Posterior cingulate gyrus (tissue), 11 donors: ENCODE measurements at places on chromosomes 4 and X.

- no peak for DNase-seq
These were observed 382.3 kb upstream of the EMCN start for GRCh38 chr4:100900134-100900533.

DNA sequence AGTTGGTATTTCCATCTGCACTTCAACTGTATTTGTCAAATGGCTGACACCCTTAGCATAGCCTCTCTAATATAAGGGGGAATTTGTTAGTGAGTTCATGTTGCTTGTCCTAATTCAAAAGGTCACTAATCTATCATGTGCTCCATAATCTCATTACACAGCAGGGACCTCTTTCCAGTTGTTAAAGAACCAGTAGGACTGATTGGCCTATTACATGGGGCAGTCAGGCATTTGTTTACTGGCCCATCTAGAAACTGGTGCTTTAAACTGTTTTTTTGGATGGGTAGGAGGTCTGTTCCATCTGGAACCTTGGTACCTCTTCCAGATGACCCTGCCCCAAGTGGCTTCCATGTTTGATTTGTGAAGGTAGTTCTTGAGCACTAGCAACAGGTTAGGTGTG is 11.4 kb downstream of the ANK2 start:
- DNase-seq, result no peak

DNA sequence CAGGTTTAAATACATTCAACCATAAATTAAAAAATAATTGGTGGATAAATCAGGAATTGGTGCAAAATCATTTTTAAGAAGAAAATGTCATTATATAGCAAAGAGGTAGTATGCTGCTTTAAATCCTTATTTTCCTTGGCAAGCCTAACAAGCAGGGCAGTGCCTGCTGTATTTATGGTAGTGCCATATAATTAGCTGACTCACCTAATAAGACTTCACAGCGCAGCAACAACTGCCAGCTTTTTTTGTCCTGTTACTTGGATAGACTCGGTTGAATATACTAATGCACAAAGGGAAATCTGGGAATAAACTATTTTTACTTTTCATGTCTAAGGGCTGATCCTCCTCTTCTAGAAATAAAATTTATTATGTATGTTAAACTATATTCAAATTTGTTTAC is 99.1 kb downstream of the SNCA start:
- no peak for DNase-seq

DNA sequence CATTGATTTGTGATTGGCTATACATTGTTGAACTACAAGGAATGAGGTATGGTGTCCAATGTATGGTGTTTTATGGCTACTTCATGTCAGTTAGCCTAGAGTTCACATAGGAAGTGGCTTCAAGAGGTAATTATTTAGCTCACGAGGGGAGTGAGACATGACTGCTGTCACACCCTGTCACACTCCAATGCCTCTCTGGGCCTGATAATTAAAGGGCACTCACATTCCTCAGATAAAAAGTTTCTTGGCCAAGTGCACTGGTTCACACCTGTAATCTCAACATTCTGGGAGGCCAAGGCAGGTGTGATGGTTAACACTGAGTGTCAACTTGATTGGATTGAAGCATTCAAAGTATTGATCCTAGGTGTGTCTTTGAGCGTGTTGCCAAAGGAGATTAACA is 65.0 kb upstream of the DDX60 start:
- no peak for DNase-seq

- DNase-seq, result no peak
These were observed 1.4 kb downstream of the MAGED1 start for GRCh38 chrX:51894697-51895336.

- DNase-seq, result no peak
These were observed 147.9 kb upstream of the NEIL3 start for GRCh38 chr4:177161781-177162180.

GRCh38 chrX:102988517-102988916 is 51.4 kb downstream of the RAB40AL start:
- no peak for DNase-seq
